ENCODE measurements at places on chromosomes 12 and 14. TPM values are rescaled to one million over a fixed set of nuclear protein-coding genes. Genes with fewer than 3 reads are reported as not detected.

Gene IL26
- total RNA-seq = not detected

Gene TPI1
- 519 TPM for total RNA-seq

Gene PLEK2
- total RNA-seq = 44.4 TPM

Gene CLEC4A
- total RNA-seq = 0.50 TPM

Gene TSPAN19
- total RNA-seq = 0.92 TPM

Gene NTS
- total RNA-seq = not detected

Gene EXOC3L4
- 0.46 TPM for total RNA-seq

Gene DBX2
- not detected for total RNA-seq

Gene NUDT14
- 87.4 TPM for total RNA-seq

Gene HCAR1
- total RNA-seq = 0.79 TPM

Gene GDF3
- not detected for total RNA-seq

Gene BAZ2A
- 37.9 TPM for total RNA-seq

Gene PPFIA2
- not detected for total RNA-seq

Gene HOXC11
- 0.96 TPM for total RNA-seq

Gene CLEC9A
- total RNA-seq = not detected

Gene PLBD2
- 54.3 TPM for total RNA-seq

Gene RASAL1
- total RNA-seq = 1.8 TPM

Gene LRTM2
- not detected for total RNA-seq

Gene CD4
- total RNA-seq = 0.08 TPM

Gene GLIPR1L2
- 0.29 TPM for total RNA-seq

Gene CD163L1
- total RNA-seq = 4.2 TPM

Gene CRIP2
- total RNA-seq = 101 TPM

Gene FAM181A
- not detected for total RNA-seq

Gene NRL
- total RNA-seq = 4.8 TPM

Gene AMN
- 1.2 TPM for total RNA-seq

Gene LHX5
- 0.50 TPM for total RNA-seq

Gene VPS29
- total RNA-seq = 93.7 TPM

Gene ITGB7
- 0.75 TPM for total RNA-seq

Gene DNAI7
- not detected for total RNA-seq

Gene GPR132
- total RNA-seq = 1.9 TPM

Gene NDRG2
- 5.2 TPM for total RNA-seq

Gene P2RX7
- 0.96 TPM for total RNA-seq

Gene ADAM21
- 0.08 TPM for total RNA-seq

Gene SLC17A8
- total RNA-seq = under 0.01 TPM

Gene AGAP2
- total RNA-seq = under 0.01 TPM

Gene KLHL33
- total RNA-seq = 0.08 TPM

Gene GLI1
- total RNA-seq = 1.6 TPM

Gene KRT76
- total RNA-seq = not detected

Gene TOMM20L
- not detected for total RNA-seq

Gene LBHD2
- total RNA-seq = not detected

Gene FOXA1
- total RNA-seq = 8.2 TPM

Gene CLEC1B
- not detected for total RNA-seq

Gene PRPF40B
- 15.3 TPM for total RNA-seq

Gene NPFF
- 3.0 TPM for total RNA-seq

Gene OTX2
- not detected for total RNA-seq

Gene AMIGO2
- total RNA-seq = 271 TPM

Gene HAL
- 0.21 TPM for total RNA-seq

Gene OLR1
- not detected for total RNA-seq

Gene RPGRIP1
- total RNA-seq = not detected

Gene KCNC2
- total RNA-seq = not detected

Gene DEGS2
- 0.75 TPM for total RNA-seq

Gene CACNB3
- total RNA-seq = 24.5 TPM

Gene TMEM229B
- total RNA-seq = 0.21 TPM

Gene KLRB1
- not detected for total RNA-seq

Gene TAS2R9
- not detected for total RNA-seq

Gene ACADS
- total RNA-seq = 15.9 TPM

Data from kidney epithelial cell (primary cell).